ENCODE measurements at places on chromosomes 4 and X.

- DNase-seq, result no peak
Measured at GRCh38 chrX:107747596-107748161, 27.9 kb downstream of the TSC22D3 start.

- peak; percentile 92 for DNase-seq
Measured at GRCh38 chr4:1011022-1011665, at the start of gene FGFRL1. FGFRL1 (plus strand) TSS chr4:1011626; CDS start chr4:1012486, 860 bp downstream.

DNA sequence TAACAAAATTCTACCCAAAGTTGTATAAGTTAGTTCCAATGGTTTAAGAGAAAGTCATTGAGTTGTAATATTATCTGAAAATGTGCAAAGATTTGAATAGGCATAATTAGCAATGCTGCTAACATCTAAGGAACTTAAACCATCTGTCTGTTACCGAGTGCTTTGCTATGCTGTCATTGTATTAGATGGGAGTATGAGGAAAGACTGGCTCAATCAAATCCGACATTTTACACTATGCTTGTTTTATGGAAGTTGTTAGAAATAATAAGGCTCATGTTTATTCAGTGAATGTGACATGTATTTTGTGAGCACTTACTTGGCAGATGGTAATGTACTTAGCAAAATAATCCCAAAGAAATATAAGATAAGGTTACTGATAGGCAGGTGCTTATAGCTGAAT is 1715.1 kb downstream of the PCDH7 start:
- DNase-seq, result no peak

GRCh38 chr4:4950561-4951290 is 68.5 kb downstream of the CYTL1 start:
- no peak for DNase-seq

GRCh38 chr4:144579411-144580030 is 66.4 kb upstream of the HHIP start:
- DNase-seq, result no peak

GRCh38 chr4:109962401-109962800 is 49.7 kb downstream of the EGF start:
- DNase-seq, result no peak

- DNase-seq, result no peak
Measured at GRCh38 chrX:16814597-16814996, 28.3 kb downstream of the TXLNG start.

DNA sequence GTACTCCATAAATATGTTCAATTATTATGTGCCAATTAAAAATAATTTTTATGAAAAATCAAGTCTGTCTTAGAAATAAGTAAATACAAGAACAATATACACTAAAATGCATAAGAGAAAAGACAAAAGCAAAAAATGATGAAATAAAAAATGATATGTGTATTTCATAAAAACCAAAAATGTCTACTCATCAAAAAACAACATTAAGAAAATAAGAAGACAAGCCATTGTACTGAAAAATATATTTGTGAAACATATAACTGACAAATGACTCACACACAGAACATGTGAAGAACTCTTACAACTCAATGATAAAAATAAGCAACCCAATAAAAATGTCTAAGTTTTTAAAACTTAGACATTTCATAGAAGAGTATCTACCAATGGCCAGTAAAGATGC is 34.1 kb upstream of the ENOX2 start:
- DNase-seq, result no peak

- no peak for DNase-seq
Measured at GRCh38 chr4:139912445-139912844, 241.5 kb downstream of the MAML3 start.

DNA sequence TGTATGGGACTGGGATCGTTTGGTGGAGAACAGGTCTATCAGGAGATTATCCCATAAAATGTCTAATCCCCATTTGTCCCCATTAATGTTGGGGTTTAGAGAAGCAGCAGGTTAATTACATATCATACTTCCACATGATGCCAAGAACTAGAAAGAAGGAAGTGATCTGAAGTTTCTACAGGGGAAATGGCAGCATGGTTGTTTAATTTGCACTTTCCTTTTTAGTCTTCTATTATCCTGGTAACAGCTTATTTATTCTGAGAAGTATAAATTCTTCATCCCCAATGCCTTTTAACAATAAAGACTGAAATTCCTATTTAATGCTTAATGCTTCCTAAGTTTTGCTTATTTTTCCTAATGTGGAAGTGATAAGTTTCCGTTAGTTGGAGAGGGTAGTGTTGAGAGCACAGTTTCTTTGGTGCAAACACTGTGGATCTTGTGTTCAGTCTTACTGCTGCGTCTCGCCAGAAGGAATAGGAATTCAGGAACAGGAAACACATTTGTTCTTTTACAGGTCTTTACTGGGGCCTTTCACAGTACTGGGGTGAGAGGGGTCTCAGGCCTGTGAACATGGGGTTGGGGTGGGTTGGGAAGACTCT is 59.5 kb upstream of the TADA2B start:
- DNase-seq, result no peak

DNA sequence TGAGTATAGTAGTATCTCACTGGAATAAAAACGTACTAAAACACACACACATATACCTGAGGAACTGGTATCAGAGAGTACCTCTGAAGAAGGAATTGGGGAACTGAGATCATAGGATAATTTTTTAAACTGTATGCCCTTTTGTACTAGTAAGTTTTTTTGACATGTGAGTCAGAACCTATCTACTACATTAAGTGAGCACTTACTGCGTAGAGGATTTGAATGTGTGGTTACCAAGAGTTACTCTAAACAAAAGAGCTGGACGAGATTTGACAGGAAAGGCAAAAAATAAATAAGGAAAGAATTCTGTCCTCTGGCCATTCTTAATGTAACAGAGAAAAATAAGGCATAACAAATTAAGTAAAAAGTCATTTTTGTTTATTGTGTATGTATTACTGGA is 546.5 kb upstream of the FAT1 start:
- no peak for DNase-seq

GRCh38 chrX:144849141-144849540 is 398.2 kb upstream of the SPANXN1 start:
- DNase-seq, result no peak

- no peak for DNase-seq
Measured at GRCh38 chr4:115275615-115276014, 162.2 kb upstream of the NDST4 start.

GRCh38 chrX:49915361-49916222 is 6.8 kb upstream of the CLCN5 start:
- peak; percentile 50 for DNase-seq

- DNase-seq, result no peak
Measured at GRCh38 chr4:133147921-133148689, 989 bp upstream of the PCDH10 start.

GRCh38 chr4:41044165-41044564 is 170.2 kb downstream of the APBB2 start:
- no peak for DNase-seq

- no peak for DNase-seq
Measured at GRCh38 chr4:26135331-26135730, 185.5 kb upstream of the RBPJ start.

DNA sequence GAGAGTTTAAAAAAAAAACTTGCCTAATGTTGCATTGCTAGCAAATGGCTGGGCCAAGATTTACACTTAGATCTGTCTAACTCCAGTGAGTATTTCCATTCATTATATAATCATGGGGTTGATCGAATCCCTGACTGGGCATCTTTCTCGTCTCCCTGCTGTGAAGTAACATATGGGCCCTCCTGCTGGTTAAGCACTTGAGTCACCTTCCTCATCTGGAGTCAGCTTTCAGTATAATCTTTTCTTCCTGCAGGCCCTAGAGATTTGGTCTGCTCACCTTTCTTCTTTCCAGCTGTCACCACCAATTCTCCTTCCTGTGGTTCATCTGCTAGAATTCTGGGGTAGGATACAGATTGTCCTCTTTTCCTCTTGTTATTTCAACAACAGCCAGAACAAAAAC is 41.6 kb downstream of the TIGD2 start:
- no peak for DNase-seq

- DNase-seq, result no peak
Measured at GRCh38 chrX:29627833-29628232, 587.5 kb upstream of the MAGEB2 start.

DNA sequence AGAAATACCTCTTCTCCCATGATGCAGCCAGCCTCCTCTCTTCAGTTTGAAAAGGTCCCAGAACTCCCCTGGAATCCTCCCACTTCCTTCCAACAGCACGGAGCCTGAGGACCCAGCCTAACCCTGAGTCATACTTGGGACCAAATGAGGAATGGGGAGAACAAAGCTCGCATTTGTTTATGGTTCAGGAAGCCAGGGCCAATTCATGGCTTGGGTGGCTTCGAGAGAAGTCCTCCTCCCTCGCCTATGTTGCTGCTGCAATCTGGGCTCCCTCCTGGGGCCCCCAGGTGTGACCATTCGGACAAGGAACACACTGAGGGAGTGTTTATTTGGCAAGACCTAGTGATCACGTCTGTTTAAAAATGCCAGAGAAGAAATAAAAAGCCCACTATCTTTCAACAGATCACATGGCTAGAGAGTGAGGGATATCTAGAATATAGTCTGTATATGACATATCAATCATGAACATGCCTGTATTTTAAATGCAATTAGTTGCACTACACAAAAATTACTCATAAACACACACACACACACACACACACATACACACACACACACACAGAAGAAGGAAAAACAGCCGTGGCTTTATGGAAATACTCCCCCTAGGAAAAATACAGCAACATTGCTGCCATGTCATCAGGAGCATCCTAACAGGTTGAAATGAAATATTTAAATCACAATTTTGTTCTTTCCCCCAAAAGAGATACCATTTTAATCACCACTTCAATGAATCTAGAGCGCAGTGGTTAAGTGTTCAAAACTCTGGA is 155.7 kb upstream of the MAP3K15 start:
- DNase-seq, result no peak

DNA sequence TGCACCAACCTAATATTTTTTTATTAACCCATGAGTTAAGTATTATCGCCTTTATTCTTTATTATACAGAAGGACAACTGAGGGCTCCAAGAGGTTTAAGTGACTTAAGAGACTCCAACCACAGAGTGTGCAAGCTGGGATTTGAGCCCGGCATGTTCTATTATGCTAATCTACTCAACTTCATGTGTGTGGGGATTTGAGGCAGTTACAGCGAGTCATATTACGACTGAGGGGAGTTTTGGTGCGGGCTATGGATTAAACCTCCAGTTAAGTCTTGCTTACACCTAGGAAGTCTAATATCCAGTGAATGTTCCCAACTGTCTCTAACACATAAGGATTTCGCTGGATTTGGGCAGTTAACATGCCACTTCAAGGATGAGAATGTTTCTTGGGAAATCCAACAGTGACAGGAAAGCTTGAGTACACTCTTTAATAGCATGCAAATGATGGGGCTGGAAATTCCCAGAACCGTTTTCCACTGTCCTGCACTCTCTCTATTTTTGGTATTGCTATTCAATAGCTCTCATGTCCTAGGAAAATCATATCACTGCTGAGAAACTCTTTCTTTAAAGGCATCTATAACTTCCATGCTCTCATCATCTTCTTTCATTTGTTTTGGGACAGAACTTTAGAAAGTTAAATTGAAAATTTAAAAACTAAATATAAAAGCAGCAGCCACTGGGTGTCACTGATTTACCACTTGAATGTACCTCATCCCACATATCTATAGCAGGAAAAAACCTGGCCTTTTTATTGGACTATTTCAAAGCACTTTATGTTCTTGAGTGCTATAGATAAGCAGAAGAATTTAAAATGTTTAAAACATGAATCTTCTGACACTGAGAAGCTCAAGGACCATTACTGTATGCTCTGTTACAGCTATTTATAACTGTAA is 165.1 kb upstream of the TTC29 start:
- DNase-seq, result no peak

GRCh38 chr4:159178151-159178546 is 75.3 kb downstream of the RAPGEF2 start:
- no peak for DNase-seq

DNA sequence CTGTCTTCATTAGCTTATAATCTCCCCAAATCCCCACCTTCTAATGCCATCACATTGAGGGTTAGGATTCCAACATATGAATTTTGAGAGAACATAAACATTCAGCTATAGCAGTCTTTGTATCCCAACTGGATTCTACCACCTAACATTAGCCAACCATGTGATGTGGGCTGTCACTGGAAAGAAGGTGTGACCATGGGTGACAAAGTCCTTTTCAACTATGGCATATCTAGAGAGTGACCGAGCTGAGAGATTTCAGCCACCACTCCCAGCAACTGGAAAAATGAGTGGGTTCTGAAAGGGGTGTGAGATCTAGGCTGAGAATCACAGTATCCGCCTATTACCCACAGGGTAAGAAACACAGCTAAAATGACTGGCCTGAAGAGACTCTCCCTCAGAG is 22.1 kb downstream of the GABRB1 start:
- DNase-seq, result no peak

DNA sequence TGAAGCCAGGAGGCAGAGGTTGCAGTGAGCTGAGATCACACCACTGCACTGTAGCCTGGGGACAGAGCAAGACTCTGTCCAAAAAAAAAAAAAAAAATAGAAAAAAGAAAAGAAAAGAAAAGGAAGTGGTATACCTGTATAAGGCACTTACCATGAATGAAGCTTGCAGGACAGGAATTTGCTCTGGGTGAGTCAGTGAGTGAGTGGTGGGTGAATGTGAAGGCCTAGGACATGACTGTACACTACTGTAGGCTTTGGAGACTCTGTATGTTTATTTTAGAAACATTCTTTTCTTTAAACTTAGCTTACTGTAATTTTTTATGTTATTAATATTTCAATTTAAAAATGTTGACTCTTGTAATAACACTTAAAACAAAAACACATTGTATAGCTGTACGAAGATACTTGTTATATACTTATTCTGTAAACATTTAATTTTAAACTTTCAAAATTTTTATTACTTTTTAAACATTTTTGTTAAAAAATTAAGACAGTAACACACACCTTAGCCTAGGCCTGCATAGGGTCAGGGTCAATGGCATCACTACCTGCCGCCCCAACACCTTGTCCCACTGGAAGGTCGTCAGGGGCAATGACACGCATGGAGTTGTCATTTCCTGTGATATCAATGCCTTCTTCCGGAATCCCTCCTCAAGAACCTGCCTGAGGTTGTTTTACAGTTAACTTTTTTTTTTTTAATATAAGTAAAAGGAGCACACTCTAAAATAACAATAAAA is 78.7 kb downstream of the CLNK start:
- DNase-seq, result no peak

DNA sequence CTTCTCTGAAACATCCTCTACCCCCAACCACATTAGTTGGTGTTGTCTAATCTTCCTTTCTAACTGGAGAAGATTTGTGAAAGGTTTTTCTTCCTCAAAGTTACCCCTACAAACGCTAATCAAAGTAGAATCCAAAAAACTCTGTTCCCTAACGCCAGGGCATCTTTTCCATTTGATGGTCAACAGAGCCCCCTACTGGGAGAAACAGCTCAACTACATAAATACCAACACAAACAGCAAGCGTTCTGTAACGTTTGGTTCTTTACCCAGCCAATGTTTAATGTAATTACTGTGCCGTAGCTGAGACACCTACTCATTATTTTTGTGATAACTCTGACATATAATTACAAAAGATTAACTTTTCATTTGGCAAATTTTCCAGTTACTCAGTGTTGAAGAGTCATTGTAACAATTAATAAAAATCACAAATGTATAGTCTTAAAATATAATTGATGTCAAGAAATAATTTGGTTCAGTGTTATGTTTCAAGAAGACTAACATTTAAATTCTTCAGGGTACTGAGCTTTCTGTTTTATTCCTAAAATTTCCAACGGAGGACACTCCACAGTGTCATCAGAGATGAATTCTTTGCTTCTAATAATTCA is 94.9 kb upstream of the TBC1D9 start:
- DNase-seq, result no peak

GRCh38 chr4:100635899-100636298 is 118.1 kb upstream of the EMCN start:
- DNase-seq, result no peak
